ENCODE measurements at places on chromosomes 11 and 22. TPM values are rescaled to one million over a fixed set of nuclear protein-coding genes. Genes with fewer than 3 reads are reported as not detected.

Gene OR2AT4
- total RNA-seq, result not detected

- no peaks in the 10 kb centered on the region for H3K27me3 ChIP-seq
- no peak for DNase-seq
- H3K27ac ChIP-seq, result peak overlapping the region; percentile 75
- H3K4me1 ChIP-seq, result peaks cover 62% of the 10 kb centered on the region
- no peak overlapping the region for H3K4me3 ChIP-seq
Observed at GRCh38 chr11:26944866-26945664, 48.8 kb upstream of the FIBIN start.

- DNase-seq, result no peak
- no peak overlapping the region for H3K27ac ChIP-seq
- H3K4me1 ChIP-seq, result no peaks in the 10 kb centered on the region
- no peaks in the 10 kb centered on the region for H3K27me3 ChIP-seq
- no peak overlapping the region for H3K4me3 ChIP-seq
- no peaks in the 10 kb centered on the region for H3K36me3 ChIP-seq
Observed at GRCh38 chr11:17852246-17852645, 117.7 kb downstream of the KCNC1 start.

Gene SDHAF2
- 34.8 TPM for total RNA-seq

Gene OR8D1
- not detected for total RNA-seq

- no peaks in the 10 kb centered on the region for H3K36me3 ChIP-seq
- DNase-seq, result no peak
- H3K4me3 ChIP-seq, result no peak overlapping the region
- H3K27ac ChIP-seq, result no peak overlapping the region
- H3K27me3 ChIP-seq, result no peaks in the 10 kb centered on the region
Observed at GRCh38 chr11:128193615-128194014, 393.7 kb downstream of the ETS1 start.
